ENCODE measurements at places on chromosomes 1 and 21.

- DNase-seq: no peak
Observed at GRCh38 chr21:41805038-41805437, 38.2 kb upstream of the RIPK4 start.

GRCh38 chr1:202160377-202160940 is at the start of gene PTPN7:
Gene PTPN7 (minus strand): TSS chr1:202160602. CDS start chr1:202159402, 1,200 bp downstream.
- no peak for DNase-seq

GRCh38 chr1:6805004-6805416 is 19.8 kb downstream of the CAMTA1 start:
- DNase-seq: no peak

DNA sequence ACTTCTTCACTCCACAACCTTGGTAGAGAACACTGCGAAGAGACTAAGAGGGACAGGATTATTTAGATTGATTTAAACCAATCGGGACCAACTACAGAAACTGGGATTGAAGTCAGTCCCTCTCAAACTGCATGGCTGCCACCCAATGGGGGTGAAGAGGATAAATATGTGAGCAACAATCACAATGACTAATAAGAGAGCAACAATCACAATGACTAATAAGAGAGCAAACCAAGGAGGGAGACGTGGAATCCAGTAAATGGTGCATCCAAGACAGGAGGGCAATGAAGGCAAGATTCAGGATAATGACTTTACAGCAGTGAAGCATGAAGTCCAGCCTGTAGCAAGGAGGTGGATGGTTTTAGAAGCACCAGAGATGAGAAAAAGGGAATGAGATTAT is 322.8 kb downstream of the TTLL7 start:
- DNase-seq: no peak

DNA sequence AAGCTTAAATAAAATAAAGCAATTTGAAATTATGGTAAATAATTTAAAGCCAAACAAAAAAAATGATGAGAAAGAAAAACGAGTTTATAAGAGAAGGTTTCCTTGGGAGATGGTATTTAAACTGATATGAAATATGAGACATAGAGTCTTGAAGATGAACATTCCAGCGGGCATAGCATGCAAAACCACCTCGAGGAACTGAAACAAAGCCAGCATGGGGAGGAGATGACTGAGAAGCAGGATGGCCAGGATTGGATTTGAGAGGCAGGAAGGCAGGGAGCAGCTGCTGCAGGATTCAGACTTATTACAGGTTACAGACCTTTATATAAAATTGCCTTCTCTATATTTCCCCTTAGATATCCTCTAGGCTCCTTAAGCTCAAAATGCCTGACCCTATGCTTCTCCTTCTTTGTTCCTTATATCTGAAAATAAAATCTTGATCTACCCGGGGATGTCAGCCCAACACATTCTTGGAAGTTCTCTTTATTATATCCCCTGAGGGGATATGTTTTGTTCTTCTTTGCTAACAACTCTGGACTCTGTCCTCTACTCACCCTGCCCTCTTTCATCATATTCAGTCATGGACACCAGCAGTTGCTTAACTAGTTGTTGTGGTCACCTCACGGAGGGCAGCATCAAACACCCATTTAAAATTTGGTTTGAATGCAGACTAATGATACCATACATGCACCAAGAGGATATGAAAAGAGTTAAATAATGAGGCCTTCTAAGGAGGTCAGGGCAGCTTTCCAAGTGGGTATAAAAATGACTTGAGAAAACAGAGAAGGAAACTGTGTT is 719.1 kb upstream of the B3GALT2 start:
- DNase-seq: no peak

All from occipital lobe (tissue), 3 donors.